ENCODE measurements at places on chromosomes 3 and 15.

- DNase-seq = no peak
These were observed 66.1 kb upstream of the MEIS2 start for GRCh38 chr15:37166402-37166801.

DNA sequence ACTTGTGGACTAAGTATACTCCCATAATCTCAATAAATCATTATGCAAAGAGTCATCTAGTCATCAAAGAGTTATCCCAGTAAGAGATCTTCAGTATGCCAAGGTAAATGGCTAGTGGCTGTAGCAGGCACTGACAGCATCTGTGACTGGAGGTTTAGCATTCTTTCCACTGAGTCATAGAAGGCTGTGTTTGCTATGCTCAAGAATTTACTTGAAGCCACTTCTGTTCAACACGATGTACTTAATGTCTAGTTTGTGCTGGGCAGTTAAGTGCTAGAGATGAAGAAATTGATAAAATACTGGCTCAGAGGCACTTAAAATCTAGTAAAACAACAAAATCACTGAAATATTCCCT lies 13.0 kb downstream of the ZBED2 start:
- no peak for DNase-seq

DNA sequence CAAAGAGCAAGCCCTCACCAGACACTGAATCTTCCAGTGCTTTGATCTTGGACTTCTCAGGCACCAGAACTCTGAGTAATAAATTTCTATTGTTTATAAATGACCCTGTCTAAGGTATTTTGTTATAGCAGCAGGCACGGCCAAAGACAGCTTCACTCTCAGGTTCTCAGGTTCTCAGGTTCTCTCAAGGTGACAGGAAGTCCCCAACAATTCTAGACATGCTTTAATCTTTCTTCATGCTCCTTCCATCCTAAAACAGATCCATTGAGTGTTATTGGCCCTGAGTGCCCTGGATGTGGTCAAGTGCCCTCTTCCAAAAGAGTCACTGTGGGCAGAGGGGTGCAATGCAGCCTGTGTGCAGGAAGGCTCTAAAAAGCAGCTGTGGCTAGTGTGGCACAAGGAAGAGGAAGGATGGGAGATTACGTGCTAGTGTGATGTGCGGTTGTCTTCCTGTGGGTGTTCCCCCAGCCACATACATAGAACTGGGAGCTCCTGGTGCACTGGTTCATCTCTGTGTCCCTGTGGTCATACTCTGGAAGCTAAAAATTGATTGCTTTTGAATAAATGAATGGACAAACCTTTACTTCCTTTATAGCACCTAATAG lies 11.0 kb upstream of the RAB7A start:
- no peak for DNase-seq

DNA sequence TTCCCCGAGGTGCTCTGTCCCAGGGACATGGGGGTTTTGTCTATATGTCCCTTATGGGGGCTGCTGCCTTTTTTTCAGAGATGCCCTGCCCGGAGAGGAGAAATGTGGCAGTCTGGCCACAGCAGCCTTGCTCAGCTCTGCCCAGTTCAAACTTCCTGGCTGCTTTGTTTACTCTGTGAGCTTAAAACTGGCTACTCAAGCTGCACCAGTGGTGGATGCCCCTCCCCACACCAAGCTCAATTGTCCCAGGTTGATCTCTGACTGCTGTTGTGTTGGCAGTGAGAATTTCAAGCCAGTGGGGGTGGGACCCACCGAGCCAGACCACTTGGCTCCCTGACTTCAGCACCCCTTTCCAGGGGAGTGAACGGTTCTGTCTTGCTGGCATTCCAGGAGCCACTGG lies 188.9 kb downstream of the STXBP5L start:
- DNase-seq = no peak

GRCh38 chr15:66483131-66483566 lies 14.4 kb downstream of the SNAPC5 start:
- DNase-seq = no peak

DNA sequence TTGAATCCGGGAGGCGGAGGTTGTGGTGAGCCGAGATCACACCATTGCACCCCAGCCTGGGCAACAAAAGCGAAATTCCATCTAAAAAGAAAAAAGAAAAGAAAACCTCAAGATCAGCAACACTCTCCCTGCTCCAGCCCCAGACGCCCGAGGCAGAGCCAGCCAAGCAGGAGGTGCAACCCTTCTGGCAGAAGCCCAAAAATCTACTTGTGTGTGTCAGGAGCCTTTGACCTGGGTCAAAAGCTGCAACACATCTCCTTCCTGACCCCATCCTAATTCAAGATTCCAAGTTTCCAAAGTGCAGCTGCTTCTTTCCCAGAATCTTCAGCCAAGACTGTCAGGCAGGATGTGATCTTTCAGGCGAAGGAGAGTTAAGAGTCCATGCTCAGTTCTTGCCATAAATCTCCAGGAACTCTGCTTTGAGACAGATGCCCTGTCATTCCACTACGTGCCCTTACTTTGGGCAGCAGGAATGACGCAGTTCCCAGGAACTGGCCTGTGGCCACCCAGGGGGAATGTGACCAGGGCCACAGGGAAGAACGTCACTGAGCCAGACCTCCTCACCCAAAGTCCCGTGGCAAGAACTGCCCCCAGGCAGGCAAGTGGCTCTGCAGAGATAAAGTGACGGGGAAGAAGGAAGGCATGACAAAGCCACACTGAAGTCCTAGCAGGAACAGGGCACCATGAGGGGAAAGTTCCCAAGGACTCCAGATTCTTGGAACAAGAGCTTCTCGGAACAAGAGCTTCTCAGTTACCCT lies 39.4 kb downstream of the SH3BP5 start:
- DNase-seq = no peak
